ENCODE measurements at places on chromosomes 5 and 9.

- no peak for DNase-seq
Observed at GRCh38 chr9:95678759-95679158, 162.0 kb upstream of the PTCH1 start.

DNA sequence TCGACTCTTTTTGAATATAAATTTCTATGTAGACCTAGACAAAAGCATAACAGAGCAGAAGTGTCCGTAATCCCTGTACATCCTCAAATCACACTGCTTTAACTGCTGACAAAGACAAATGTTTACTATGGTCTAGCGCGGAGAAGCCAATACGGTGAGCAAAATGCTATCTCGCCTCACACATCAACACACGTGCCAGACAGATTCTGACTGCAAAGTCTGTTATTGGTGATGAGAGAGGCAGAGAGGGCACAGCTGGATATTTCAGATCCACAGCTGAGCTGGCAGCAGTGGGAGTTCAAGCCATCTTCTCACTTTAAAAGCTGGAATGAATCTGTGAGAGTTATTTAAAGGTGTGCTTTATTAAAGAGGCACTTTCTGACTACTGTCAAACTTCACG lies 124.3 kb downstream of the ARL15 start:
- no peak for DNase-seq

GRCh38 chr9:36855448-36856315 lies 178.4 kb downstream of the PAX5 start:
- DNase-seq, result no peak

DNA sequence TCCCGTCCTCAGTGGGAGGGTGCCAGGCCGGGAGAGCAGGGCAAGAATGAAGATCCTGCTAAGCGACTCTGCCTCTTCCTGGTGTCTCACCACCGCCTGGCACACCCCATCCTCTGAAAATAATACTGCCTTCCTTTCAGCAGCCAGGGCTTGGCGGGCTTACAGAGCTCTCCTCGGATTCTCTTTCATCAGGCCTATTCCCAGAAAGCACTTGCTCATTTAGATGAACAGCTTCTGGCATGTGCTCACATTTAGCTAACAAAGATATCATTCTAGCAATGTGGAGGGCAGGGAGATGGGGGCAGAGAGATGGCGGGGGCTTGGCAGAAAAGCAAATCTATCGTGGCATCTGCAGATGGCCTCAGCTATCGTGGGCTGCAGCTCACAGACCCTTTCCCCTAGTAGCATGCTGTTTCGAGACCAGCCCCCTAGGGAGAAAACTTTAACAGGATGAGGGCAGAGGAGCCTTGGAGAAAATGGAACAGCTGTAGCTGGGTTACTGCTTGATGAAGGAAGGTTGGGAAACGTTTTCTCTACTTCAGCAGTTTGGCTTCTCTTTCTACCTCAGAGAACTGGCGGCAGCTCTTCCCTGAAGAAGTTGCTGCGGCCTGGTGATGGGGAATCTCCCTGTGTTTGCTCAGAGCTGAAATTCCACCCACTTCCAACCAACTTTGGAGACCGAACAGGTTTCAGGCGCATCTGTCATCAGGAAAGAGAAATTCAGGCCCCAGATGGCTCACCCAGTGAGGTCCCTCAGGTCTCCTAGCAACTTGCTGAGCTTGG lies 102.1 kb downstream of the TMEM174 start:
- no peak for DNase-seq

- no peak for DNase-seq
Observed at GRCh38 chr9:69831611-69832010, 11.0 kb downstream of the CFAP95 start.

- DNase-seq, result no peak
Observed at GRCh38 chr5:133144245-133144981, 92.6 kb downstream of the HSPA4 start.
